Left ventricle myocardium inferior (tissue), 1 donor: ENCODE measurements at places on chromosomes 4 and X.

DNA sequence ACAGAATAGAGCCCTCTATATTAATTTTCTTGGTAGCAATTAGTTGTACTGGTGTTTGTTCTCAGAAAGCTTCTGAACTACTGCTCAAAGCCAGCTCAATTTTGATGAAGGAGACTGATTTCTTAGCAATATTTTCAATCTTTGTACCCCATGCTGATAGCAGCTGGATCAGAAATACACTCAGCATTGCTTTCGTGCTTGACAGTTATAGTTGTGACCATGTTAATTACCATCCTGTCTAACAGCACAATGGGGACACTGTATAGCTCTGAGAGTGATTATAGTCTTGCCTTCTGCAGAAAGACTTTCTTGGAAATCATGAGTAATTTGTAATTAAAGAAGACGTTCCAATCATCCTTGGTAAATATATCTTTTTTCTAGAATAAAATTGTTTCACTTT, 79.7 kb upstream of the GNPDA2 start:
- no peak for DNase-seq

DNA sequence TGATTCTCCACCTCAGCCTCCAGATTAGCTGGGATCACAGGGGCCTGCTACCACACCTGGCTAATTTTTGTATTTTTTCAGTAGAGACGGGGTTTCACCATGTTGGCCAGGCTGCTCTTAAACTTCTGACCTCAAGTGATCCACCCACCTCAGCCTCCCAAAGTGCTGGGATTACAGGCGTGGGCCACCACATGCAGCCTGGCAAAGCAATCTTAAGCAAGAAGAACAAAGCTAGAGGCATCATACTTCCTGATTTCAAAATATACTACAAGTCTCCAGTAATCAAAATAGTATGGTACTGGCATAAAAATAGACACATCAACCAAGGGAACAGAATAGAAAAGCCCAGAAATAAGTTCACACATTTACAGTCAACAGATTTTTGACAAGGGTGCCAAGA, 12.8 kb upstream of the F8A1 start:
- DNase-seq = no peak

DNA sequence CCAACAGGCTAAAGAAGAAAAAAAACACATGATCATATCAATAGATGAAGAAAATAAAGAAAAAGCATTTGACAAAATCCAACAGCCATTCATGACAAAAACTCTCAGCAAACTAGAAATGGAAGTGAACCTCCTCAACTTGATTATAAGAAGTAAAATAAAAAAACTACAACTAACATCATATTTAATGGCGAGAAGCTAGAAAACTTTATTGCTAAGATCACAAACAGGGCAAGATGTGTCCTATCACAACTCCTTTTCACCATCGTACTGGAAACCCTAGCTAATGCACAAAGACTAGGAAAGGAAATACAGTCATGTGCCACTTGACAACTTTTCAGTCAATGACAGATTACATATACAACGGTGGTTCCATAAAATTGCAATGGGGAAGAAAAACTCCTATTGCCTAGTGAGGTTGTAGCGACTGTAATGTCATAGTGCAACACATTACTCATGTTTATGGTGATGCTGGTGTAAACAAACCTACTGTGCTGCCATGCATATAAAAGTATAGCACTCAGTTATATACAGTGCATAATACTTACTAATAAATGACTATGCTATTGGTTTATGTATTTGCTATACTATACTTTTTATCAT, 12.1 kb upstream of the MANBA start:
- no peak for DNase-seq

DNA sequence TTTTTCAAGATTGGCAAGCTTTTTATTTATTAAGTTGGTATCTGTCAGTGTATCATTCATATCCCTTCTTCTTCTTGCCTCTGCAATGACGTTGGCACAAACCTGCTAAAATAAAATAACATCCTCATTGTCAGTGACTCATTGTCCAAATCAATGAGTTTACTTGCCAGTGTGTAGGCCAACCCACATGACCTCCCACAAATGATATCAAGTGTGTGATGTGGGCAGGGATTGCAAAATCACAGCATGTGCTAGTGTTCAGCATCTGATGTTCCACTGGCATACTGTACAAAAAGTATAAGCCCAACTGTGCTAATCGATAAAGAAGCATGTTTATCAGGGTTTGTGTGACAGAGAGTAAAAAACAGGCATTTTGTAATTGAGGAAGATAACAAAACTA, 25.5 kb downstream of the GPAT3 start:
- no peak for DNase-seq

DNA sequence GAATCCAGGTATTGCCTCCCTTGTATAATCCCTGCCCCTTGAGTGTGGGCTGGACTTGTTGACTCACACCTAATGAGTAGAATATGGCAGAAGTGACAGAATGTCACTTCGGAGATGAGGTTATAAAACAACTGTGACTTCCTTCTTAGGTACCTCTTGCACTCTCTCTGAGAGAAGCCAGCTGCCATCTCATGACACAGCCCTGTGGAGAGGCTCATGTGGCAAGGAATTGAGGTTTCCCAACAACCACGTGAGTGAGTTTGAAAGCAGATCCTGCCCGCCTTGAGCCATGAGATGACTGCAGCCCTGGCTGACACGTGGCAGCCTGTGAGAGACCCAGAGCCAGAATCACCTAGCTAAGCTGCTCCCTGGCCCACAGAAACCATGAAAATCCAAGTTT, 13.5 kb downstream of the ASB11 start:
- peak; percentile 28 for DNase-seq

DNA sequence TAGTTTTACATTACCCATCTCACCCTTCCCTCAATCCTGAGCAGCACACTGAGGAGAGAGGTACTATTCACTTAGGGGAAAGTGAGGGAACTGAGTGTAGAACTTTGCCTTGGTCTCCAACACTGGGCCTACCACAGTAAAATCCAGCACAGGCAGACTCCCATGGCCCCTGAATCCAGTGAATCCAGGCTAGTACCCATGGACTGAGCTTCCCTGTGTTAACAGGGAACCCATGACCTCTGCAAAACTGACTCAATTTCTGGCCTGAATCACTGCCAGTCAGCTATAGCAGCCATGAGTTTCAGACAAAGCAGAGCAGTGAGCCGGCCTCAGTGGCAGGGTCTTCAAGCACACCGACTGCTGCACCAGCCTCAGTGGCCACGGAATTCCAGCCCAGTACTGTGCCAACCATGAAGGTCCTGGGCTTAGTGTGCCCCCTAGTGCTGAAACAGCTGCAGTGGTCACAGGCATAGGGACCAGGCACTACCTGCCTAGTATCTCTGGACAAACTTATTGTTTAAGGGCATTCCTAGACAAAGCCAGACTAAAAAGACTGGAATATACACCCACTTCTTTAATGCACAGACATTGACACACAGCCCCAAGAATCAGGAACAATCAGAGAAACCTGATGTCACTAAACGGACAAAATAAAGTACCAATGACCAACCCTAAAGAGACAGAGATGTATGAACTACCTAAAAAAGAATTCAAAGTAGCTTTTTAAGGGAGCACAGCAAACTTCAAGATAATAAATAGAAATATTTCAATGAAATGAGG, 127.4 kb upstream of the RPL34 start:
- DNase-seq = no peak

- DNase-seq = no peak
These were observed 64.4 kb downstream of the SHROOM3 start for GRCh38 chr4:76499461-76499860.

GRCh38 chrX:139106069-139106468, 394.6 kb upstream of the FGF13 start:
- no peak for DNase-seq

- DNase-seq = no peak
These were observed 169.5 kb upstream of the SCML1 start for GRCh38 chrX:17567821-17568220.

- DNase-seq = no peak
These were observed 8.3 kb downstream of the NSD2 start for GRCh38 chr4:1879485-1879884.

DNA sequence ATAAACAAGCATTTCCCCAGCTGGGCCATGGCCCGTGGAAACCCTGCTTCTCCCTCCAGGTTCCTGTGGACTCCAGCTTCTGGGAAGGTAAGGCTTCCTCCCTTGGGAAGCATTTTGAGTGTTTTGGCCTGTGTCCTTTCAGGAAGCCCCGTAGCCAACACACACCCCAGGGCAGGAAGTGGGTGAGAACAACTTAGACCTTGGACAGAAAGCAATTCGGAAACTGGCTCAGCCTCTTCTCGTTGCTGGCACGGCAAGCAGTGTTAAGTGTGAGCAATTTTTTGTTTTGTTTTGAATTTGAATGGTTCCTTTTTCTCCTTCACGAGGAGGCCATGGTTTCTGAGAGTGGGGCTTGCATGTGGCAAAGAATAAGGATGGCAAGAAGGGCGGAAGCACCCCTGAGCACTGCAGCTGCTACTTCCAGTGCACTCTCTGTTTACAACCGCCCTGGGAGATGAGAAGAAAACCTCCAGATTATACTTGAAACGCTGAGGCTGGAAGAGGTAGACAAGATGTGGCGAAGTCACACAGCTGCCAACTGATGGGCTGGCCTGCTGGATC, 14.1 kb upstream of the CYTL1 start:
- peak; percentile 26 for DNase-seq

DNA sequence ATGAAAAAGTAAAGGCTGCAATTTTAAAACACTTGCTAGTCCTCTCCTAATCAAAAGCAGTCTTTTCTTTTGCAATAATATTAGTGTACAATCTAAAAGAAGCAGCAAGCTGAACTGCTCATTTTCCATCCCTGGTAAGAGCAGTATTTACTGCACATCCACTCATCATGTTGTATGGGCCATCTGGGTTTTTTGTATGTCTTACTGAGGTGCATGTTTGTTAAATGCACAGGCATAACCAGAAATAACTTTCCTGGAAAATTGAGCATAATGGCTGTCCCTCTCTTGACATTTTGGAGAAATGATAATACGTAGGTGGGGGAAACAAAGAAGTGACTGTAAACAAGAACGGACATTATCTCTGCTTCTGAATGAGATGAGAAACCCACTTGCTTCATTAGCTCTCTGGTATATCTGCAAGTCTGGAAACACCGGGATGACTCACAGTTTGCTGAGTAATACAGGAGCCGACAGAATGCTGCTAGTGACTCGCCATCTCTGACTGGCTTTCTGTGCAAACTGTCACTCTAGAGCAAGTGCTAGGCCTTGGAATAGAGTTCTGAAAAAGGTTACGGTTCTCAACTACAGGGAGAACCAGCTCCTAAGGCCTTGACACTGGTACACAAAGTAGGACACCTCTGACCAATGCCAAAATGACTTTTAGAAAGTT, 85.7 kb upstream of the MTM1 start:
- DNase-seq = no peak

DNA sequence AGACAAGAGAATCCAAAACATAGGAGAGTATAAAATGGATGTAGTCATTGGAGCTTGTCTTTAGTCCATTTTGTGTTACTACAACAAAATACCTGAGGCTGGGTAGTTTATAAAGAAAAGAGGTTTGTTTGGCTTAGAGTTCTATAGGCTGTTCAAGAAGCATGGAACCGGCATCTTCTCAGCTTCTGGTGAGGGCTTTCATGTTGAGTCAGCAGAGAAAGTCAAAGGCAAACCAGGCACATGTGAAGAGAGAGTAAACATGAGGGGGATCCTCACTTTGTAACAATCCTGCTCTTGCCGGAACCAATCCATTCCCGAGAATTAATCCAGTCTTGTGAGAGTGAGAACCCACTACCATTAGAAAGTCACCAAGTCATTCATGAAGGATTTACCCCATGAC, 8.1 kb upstream of the HCCS start:
- DNase-seq = no peak

DNA sequence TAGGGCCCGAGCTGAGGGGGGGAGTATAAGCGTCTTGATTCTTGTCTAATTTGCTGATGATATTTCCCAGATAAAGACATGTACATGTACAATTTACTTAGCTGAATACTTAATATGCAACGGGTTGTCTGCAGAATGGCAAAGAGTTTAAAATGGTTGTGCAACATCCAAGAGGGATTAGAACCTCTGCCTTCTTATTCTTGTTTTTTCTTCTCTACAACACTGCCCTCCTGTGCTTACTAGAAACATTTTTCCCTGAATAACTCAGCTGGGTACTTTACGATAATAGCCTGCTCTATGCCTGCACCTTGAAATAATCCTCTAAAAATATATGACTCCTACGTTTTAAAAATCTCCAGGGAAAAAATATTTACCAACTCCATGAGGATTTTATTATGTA, 41.8 kb downstream of the INTS12 start:
- no peak for DNase-seq

DNA sequence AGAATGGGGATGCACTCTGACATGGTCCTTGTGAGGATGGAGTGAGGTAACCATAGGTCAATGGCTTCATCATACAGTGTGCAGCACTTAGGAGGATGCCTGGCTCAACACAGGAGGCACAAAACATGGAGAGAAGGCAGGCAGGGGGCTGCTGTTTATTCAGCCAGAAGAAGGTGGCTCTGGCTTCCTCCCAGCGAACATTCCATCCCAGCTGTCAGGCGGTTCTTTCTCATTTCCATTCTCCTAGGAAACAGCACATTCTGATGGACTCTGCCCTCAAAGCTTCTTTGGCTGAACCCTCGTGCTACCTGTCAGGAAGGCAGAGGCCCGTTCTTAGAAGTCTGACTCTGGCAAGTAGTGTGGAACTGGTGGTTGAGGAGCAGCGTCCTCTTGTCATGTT, 18.6 kb downstream of the STK32B start:
- no peak for DNase-seq

DNA sequence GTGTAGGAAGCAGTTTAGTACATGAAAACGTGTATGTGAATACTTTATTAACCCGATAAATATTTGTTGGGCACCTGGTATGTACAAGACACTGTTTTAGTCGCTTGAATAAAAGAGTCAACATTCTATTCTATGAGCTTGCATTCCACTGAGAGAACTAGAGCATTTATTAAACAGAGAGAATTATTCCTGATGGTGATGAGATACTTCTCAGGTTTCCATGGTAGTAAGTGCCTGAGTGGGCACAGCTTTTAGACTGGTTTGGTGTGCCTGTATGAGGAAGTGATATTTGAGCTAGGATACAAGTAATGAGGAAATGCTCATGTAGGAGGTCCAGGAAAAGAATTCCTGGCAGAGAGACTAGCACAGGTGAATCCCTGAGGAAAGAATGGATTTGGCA, 94.2 kb downstream of the ATP10D start:
- DNase-seq = no peak

DNA sequence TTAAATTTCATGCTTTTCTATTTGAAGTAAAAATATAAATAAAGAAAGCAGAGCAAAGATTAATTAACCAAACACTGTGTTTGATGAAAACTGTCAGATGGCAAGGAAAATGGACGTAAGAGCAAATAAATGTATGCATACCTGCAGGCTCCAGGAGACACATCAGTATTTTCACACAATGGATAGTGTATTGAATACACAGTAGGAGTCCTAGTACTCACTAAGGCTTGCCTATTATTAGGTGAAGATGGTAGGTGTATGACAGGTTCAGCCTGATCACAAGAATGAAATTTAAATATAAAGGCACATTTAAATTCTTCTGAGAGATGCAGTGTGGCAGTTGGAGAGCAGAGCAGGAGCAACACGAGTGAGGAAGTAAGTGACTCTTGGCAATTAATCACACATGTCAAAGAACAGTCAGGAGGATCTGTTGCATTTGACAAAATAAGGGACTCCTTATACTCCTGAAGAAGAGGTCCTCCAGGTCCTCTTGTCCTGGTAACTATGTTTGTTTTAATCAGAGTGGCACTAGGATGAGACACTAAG, 106.0 kb upstream of the NDST4 start:
- no peak for DNase-seq
